Foreskin keratinocyte (primary cell): ENCODE measurements at places on chromosomes 1 and 21. TPM values are rescaled to one million over a fixed set of nuclear protein-coding genes. Genes with fewer than 3 reads are reported as not detected.

SZT2 gene
- total RNA-seq: 14.2 and 16.9 TPM in 2 replicates

ESRRG gene
- 0.03 and 0.07 TPM in 2 replicates for total RNA-seq

MANEAL gene
- total RNA-seq: 0.39 and 0.41 TPM in 2 replicates

PLA2G5 gene
- total RNA-seq: not detected in 2 replicates

FAF1 gene
- 67.1 and 68.7 TPM in 2 replicates for total RNA-seq

DNASE2B gene
- not detected in 2 replicates for total RNA-seq

FAM72B gene
- 4.3 and 7.1 TPM in 2 replicates for total RNA-seq

SELENBP1 gene
- 1.6 and 2.6 TPM in 2 replicates for total RNA-seq

AIM2 gene
- total RNA-seq: not detected in 2 replicates

UBXN10 gene
- 0.07 and 0.10 TPM in 2 replicates for total RNA-seq

SMCP gene
- total RNA-seq: not detected in 2 replicates

CA6 gene
- not detected in 2 replicates for total RNA-seq

ADCY10 gene
- 0.14 TPM in 1 of 2 replicates, not detected in the other for total RNA-seq
